Activated T-helper 1 cell treated with anti-CD3 and anti-CD28 coated beads, Interleukin-2, amount 50 U/mL, for 16 hours (primary cell): ENCODE measurements at places on chromosomes 5 and 9.

DNA sequence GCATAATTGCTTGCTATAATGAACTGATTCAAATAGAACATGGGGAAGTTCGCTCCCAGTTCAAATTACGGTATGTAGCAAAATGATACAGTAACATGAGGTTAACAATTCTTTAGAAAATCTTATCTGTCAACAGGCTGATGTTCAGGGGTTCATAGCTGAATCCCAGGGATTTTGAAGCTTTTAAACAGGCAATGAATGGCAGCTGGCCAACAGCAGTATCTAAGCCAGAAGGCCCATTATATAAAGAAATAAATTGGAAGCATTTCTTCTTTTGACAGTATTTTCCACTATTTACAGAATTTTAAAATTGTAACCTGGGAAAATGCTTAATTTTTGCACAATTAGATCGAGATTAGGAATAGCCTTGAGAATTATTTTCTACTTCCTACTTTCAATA is 126.8 kb downstream of the PDE8B start:
- DNase-seq: no peak

DNA sequence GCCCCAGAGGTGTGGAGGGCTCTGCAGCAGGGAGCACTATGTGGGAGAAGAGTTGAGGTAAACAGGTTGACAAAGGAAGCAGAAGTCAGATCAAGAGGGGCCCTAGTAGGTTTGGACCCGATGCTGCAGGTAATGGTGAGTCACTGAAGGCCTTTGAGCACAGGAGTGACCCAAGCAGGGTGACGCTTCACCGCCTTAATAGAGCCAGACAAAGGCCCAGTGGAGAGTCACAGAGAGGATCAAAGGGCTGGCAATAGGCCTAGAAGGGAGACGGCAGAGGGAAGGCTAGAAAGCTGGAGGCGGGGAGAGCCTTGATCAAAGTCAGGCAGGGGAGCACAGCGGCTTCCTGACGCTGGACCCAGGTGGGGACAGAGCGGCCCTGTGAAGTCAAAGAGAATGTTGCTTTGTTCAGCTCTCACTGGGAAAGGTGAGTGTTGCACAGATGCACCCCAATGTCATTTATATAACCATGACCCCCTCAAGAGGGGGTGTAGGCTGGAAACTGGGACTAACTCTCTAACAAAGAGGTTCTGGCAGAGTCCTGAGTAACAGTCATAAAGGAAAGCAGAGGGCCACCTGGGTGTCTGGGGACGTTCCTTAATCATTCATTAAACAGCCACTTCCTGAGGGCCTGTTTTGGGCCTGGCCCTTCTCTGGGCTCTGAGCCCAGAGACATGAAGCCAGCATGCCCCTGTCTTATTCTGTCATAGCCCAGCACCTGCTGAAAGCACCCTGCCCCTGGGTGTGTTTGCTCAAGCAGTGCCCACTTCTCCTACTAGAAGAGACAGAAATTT is 9.8 kb upstream of the CPLX2 start:
- DNase-seq: no peak

GRCh38 chr9:69155341-69156030 is 18.6 kb upstream of the TJP2 start:
- DNase-seq: no peak

- no peak for DNase-seq
Measured at GRCh38 chr5:53063176-53063575, 46.4 kb downstream of the MOCS2 start.

DNA sequence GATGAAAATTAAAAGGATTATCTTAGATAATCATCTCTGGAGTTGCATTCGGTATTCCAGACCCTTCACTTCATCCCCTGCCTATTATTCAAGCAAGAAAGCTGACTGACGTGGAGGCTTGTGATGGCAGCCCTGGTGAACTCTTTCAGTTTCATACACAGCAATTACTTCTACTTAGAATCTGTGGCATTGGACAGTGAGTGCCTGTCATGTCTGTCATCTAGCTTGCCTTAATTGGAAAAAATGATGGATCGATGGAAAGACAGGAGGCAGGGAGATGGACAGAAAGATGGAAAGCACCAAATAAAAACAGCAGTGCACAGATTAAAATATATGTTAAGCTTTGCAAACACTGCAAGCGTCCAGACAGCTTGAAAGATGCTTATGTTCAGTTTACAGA is 1371.0 kb upstream of the CDH6 start:
- DNase-seq: no peak
